ENCODE measurements at places on chromosomes 7 and 10.

DNA sequence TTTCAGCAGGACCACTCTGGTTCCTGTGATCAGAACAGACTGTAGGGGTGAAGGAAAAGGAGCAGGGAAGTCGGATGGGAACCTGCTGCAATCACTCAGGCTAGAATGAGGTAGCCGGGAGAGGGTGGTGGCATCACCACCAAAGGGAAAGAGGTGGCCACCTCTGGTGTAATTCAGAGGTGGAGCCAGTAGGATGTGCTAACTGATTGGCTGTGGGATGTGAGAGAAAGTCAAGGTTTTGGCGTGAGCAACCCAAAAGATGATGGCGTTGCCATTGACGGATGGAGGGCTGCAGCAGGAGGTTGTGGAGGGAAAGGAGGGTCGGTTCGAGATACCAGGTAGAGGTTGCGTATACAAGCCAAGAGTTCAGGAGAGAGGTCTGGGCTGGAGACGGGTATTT is 7.4 kb upstream of the VSIR start:
- no peak for DNase-seq

DNA sequence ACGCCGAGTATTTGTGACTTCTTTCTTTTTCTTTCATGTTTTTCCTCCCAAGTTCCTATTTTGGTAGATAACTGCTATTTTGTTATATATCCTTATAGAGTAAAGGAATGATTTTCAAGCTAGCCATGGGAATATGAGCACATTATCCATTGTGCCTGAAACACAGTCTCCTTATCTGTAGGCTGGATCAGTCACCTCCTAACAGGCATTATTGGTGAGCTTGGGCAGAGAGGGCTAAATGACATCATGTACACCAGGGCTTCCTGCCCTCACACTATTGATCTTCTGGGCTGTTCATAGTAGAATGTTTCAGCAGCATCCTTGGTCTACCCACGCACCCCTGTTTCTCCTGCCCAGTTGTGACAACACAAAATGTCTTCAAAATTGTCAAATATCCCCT is 88.1 kb upstream of the CTBP2 start:
- no peak for DNase-seq

DNA sequence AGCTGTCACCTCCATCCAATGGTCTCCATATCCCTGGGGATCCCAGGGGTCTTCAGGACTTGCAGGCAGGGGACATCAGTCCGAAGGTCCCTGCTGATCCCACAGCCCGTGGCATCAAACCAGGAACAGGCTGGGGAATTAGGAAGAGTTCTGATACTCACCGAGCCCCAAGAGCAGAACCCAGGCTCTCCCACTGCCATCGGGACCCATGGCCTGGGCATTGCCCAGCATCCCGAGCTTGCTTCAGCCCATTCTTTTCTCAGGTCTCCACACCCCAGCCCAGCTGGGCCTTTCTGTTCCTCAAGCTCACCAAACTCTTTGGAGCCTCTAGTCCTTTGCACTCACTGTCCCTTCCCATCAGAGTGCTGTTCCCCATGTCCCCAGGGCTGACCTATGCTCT is 280.9 kb downstream of the GRID1 start:
- DNase-seq: no peak

DNA sequence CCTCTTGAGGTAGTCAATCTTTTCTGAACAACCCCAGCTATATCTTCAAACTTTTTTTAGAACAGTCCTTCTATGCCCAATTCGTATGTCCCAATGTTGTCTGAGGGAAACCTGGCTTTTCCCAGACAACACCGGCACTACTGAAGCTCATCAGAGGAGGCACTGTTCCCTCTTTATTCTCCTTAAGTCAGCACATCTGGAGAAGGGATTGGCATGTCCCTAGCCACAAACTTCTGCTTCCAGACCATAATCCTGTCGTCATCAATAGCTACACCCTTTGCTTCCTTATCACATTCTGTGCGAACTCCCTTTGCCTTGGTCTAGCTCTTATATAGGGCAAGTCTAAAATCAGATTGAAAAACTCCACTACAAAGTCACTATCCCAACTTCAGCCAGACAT is 22.9 kb downstream of the PON3 start:
- DNase-seq: no peak

DNA sequence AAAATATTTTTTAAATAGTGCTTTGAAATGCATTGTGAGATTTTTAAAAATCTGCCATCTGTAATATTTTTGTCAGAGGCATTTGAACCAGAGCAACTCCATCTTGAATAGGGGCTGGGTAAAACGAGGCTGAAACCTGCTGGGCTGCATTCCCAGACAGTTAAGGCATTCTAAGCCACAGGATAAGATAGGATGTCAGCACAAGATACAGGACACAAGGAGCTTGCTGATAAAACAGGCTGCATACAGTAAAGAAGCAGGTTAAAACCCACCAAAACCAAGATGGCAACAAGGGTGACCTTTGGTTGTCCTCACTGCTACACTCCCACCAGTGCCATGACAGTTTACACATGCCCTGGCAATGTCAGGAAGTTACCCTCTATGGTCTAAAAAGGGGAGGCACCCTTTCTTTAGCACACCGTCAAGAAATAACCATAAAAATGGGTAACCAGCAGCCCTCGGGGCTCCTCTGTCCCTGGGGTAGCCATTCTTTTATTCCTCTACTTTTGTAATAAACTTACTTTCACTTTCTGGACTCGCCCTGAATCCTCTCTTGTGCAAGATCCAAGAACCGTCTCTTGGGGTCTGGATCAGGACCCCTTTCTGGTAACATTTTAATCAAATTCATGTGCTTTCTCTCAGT is 273.7 kb downstream of the SEMA3D start:
- no peak for DNase-seq

GRCh38 chr10:10045765-10046028 is 972.0 kb upstream of the CELF2 start:
- DNase-seq: no peak

DNA sequence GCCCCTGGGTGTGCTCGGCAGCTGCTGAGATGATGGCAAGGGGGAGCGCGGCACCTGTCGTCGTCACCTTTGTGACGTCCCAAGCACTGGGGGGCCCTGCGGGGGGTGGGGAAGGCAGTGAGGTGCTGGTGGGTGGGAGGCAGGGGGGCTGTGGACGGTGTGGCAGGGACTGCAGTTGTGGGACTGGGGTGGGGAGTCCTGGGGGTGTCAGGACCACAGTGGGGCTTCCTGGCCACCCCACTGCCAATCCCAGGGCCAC is 82.2 kb downstream of the DNAJB6 start:
- DNase-seq: no peak

DNA sequence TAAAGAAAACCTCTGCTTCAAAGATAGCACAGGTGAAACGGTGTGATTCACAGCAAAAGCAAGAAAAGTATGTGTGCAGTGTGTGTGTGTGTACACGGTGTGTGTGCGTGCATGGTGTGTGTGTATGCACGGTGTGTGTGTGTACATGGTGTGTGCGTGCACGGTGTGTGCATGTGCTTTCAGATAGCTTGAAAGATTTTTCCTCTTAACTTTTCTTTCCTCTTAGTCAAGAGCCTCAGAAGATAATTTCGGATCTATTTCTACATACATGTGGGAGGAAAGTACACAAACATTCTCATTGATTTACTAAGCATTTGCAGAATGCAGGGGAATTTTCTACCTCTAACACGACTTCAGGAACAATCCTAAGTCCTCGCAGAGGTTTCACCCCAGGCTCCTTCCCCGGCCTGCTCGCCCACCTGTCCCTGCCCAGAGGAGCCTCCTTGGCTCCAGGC is 2.9 kb downstream of the FGFR2 start:
- DNase-seq: no peak

Measured in activated CD8-positive, alpha-beta memory T cell treated with anti-CD3 and anti-CD28 coated beads for 48 hours (primary cell).